ENCODE measurements at places on chromosomes 11 and 22. TPM values are rescaled to one million over a fixed set of nuclear protein-coding genes. Genes with fewer than 3 reads are reported as not detected.
A peak's percentile ranks its signal among the peaks of the same experiment; 100 is the strongest.

Gene C22orf42
- not detected for polyA plus RNA-seq

DNA sequence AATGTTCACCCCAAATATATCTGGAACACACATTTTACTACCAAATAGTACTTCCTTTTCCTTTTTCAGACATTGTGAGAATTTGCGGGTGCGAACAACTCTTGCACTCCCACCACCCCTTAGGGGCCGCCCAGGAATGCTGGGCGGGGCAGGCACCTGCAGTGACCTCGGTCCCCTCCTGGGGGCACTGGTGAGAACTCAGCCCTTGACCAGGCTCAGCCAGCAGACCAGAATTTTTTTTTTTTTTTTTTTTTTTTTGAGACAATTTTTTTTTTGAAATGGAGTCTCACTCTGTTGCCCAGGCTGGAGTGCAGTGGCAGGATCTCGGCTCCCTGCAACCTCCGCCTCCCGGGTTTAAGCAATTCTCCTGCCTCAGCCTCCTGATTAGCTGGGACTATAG is 75.8 kb downstream of the ARHGAP8 start:
- no peak for DNase-seq

DNA sequence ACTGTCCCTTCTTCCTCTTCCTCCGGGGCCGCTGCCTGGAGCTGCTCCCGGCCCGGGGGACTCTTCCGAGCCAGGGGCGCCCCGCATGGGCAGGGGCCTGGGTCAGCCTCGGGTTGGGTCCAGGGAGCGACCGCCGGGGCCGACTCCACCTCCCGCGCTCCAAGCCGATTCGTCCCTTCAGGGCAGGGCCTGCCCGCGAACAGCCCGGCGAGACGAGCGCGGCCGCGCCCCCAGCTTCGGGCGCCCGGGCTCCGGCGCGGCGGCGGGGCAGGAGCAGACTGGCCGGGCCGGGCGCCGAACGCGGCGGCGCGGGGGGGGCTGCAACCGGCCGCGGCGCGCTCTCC is at the start of gene LARGE1:
TSS of gene LARGE1 (minus strand) at position 280 of the 344 bp plus-strand sequence.
- DNase-seq, result no peak

Gene TRIM51
- polyA plus RNA-seq, result not detected

GRCh38 chr11:60699284-60699691 is at the start of gene MS4A8:
TSS of gene MS4A8 (plus strand) at chr11:60699612. CDS start at chr11:60700861, 1,249 bp downstream.
- no peak for DNase-seq

DNA sequence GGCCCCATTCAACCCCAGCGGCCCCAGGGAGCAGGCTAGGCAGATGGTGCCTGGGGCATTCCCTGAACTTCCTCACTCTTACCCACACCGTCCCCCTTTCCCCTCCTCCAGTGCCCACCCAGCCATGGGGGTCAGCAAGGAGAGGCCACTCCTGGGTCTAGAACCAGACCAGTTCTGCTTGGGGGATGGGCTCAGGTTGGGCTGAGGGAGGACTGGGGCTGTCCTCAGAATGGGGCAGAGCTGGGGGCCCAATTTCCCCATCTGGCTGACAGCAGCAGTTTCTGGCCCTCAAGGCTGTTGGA is 12.4 kb downstream of the SCYL1 start:
- DNase-seq, result no peak

Gene MMP27
- not detected for polyA plus RNA-seq

DNA sequence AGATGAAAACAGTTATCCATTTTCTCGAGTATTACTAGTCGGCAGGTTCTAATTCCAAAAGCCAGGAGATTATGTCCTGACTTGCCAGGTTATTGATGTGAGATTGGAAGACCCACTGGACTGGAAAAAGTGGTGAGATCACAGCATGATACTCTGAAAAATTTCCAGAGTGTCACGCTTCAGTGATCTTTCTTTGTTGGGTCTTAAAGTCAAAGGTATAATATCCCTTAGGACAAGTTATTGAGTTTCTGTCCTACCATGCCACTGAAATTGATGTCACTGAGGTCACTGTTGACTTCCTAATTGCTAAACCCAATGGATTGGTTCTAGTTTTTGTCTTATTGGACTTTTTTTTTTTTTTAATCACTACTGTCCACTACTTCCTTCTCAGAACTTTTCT is 104.5 kb upstream of the GRAMD1B start:
- DNase-seq, result no peak

- DNase-seq, result peak; percentile 75
Measured at GRCh38 chr11:123103326-123103980, 41.5 kb upstream of the HSPA8 start.

GRCh38 chr11:120089036-120090001 is 48.6 kb downstream of the TRIM29 start:
- DNase-seq, result no peak

Gene CNGA4
- 0.11 TPM for polyA plus RNA-seq

DNA sequence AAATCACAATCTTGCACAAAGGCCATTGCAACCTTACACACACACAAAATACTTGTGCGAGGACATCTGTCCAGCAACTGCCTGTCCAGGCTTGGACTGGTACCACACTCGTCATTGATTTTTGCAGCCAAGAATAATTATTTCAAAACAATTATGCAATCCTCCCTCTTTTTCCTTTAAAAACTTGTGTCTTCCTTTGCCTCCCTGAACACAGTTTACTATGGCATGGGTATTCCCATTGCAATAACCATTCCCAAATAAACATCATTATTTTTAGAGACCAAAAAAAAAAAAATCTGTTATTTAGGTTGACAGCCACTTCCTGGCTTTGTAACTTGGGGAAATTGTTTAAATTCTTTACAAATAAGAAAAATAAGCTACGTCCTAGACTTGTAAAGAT is 54.0 kb downstream of the C11orf91 start:
- peak; percentile 59 for DNase-seq

Gene RIMBP3B
- not detected for polyA plus RNA-seq

DNA sequence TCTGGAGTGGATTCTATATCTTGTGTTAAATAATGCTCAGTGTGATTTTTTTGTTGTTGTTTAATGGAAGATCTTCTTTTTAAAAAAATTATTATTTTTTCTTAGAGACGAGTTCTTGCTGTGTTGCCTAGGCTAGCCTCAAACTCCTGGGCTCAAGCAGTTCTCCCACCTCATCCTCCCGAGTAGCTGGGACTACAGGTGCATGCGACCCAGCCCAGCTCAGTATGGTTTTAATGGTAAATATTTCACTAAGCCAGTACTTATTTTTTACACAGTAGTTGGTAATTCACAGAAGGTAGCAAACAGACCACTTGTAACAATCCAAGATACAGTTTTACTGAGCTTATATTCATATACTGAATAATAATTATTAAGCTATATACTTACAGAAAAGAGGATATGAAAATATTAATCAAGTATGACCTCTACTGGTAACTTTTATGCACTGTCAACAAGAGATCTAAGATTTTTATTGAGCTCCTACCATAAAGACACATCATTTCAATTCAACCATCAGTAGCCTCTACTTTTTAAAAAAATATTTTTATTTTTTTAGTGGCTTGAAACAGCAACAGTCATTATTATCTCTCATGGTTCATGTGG is 6.1 kb upstream of the CD59 start:
- DNase-seq, result peak; percentile 62

- DNase-seq, result no peak
Measured at GRCh38 chr11:1825039-1825740, 9.6 kb upstream of the SYT8 start.

Gene CD82
- polyA plus RNA-seq, result 17.9 TPM

Gene ASCL2
- polyA plus RNA-seq, result not detected

DNA sequence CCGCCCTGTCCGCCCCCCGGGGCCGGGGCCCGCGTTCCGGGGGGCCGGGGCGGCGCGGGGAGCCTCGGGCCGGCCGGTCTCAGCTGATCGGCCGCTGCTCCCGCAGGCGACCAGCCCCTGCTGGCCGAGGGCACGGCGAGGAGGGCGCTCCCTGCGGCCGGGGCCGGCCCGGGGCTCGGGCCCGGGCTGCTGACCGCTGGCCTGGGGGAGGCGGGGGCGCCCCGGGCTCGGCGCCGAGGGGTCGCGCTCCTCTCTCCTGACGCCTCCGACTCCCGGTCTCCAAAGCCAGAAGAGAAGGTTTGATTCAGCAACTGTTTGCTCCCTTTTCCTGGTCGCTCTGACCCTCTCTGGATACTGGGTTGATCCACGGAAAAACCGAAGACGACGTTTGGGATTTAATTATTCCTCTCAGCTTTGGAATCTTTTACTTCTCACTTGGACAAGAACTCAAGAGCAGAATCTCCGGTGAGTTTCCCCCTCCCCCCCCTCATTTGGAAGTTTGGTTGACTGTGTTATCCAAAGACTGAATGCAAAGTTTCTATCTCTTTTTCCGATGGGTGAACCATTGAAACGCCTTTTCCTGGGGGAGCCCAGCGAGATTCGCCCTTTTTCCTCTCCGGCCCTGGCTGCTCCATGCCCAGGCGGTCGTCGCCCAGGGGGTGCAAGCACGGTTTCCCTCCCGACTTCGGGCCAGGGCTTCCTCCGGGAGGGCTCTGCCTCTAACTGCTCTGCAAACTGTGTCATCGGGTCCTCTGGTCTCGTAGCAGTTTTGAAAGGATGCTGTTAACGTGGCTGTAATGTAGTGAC is 725 bp downstream of the KDM2A start:
- DNase-seq, result peak; percentile 49

DNA sequence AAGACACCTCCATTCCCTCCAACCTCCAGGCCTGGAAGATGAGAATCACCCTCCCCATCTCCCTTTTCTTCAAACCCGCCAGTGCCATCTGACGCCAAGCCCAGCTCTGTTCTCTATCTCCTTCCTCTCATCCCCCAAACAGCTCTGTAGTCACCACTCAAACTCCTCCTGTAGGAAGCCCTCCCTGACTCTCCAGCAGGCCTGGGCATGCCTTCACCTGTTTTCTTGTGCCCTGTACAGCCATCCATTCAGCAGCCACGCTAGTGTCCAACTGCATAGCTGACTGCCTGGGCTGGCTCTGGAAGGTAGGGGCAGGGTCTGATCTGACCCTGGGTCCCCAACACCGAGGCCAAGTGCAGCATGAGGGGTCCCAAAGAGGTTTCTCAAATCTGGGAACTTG is 25.0 kb downstream of the GDPD5 start:
- DNase-seq, result no peak

- no peak for DNase-seq
Measured at GRCh38 chr11:59222464-59223060, 9.8 kb upstream of the MPEG1 start.

- no peak for DNase-seq
Measured at GRCh38 chr11:123587559-123587958, 66.9 kb downstream of the SCN3B start.

Gene XRCC6
- 117 TPM for polyA plus RNA-seq

Gene AMOTL1
- 12.5 TPM for polyA plus RNA-seq

- DNase-seq, result no peak
Measured at GRCh38 chr11:121358760-121359159, 66.2 kb downstream of the SC5D start.

DNA sequence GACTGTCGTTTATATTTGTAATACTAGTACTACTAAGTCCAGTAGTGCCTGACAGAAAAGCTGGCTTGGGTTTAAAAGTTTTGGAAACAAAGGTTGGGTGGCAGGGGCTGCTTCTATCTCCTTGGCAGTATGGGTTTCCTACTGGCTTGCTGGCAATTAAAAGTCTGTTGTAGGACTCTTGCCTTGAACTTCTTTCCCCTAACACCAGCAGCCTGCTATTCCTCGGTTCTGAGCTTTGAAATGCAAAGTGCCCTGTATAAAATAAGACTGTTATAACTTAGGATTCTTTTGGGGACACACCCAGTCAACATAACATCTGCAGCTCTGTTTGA is 1.3 kb downstream of the RNF169 start:
- DNase-seq, result no peak

Gene C22orf23
- polyA plus RNA-seq, result 0.23 TPM

Gene ROM1
- 5.3 TPM for polyA plus RNA-seq

DNA sequence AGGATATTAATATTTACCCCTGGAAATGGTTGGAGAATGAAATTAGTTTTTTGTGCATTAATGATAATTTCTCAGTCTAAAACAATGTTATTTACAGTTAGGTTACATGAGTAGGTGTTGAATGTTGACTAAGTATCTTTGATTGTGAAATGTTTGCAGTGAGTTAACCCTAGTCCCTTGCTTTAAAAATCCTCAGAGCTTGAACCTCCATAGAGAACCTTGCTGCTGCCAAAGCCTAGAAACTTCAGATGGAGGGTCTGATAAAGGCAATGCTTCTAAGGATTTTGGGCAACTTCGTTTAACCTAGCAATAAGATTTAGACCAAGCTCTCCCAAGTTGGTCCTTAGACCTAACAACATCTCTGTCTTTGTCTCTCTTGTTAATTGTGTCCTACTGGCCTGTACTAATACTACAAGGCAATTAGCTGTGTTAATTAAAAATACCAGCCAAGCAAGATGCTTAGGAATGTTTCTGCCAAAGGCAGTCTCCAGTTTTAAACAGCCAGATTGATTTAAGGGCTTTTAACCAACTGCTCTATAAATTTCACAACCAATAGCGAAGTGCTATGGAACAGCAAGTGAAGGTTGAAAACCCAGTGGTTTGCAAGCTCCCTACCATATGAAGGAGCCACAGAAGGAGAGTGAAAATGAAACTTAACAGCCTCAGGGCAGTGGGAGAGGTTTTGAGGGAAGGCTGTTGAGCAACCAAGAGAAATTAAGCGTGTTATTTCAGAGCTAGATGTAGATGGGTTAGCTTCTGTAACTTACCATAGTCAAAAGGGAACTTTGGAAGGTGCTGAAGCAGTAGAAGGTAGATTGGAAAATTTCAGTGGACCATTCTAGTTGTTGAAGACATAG is 295.9 kb upstream of the ANO5 start:
- DNase-seq, result no peak

Gene C11orf16
- not detected for polyA plus RNA-seq

GRCh38 chr11:122441666-122442035 is 213.9 kb upstream of the UBASH3B start:
- DNase-seq, result peak; percentile 8

DNA sequence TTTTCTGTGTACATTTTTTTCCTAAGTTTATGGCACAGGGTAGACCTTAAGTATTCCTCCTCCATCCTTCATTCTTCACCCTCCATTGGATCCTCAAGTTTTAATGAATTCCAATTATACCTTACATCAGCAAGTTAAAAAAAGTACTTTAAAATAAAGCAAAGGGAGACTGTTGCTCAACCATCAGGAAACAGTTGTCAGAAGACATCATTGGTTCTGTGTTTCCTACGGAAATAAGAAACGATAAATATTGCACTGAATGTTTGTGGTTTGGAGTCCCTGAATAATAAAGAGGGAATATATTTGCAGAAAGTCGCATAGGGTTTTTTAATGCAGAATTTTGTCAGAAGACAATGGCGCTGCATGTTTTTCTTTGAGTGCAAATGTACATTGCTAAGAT is 28.1 kb upstream of the LDHA start:
- no peak for DNase-seq
